ENCODE measurements at places on chromosomes 4 and X. TPM values are rescaled to one million over a fixed set of nuclear protein-coding genes. Genes with fewer than 3 reads are reported as not detected.

The MAGEA8 gene
- total RNA-seq: not detected

The SPACA5 gene
- not detected for total RNA-seq

The CYSLTR1 gene
- 4.4 TPM for total RNA-seq

The GPC4 gene
- 9.0 TPM for total RNA-seq

The SPON2 gene
- 99.5 TPM for total RNA-seq

The SLC10A3 gene
- total RNA-seq: 28.4 TPM

The SNCA gene
- total RNA-seq: 20.9 TPM

The SSX1 gene
- total RNA-seq: not detected

The RAB33A gene
- total RNA-seq: 3.0 TPM

The IL1RAPL2 gene
- not detected for total RNA-seq

The SNX25 gene
- 22.5 TPM for total RNA-seq

The ETDA gene
- total RNA-seq: not detected

The FGFBP1 gene
- 2.8 TPM for total RNA-seq

The TRIM61 gene
- total RNA-seq: 0.93 TPM

The GNRHR gene
- not detected for total RNA-seq

The NALF2 gene
- not detected for total RNA-seq

The BANK1 gene
- total RNA-seq: 7.7 TPM

The CXorf65 gene
- not detected for total RNA-seq

The RHOXF2 gene
- total RNA-seq: not detected

The CTAG1A gene
- total RNA-seq: not detected

The TIGD4 gene
- total RNA-seq: not detected

The GPAT3 gene
- total RNA-seq: 21.0 TPM

The AIMP1 gene
- 19.3 TPM for total RNA-seq

The HS6ST2 gene
- total RNA-seq: 0.13 TPM

The SFRP2 gene
- 9.4 TPM for total RNA-seq

The SLC10A6 gene
- 15.7 TPM for total RNA-seq

The ARAP2 gene
- 21.6 TPM for total RNA-seq

The SSX2B gene
- total RNA-seq: not detected

The DAPP1 gene
- total RNA-seq: 5.0 TPM

The TCEAL2 gene
- 1.6 TPM for total RNA-seq

The COL25A1 gene
- total RNA-seq: 7.1 TPM

The C4orf50 gene
- 0.19 TPM for total RNA-seq

The LPAR4 gene
- total RNA-seq: 0.24 TPM

The ANXA10 gene
- not detected for total RNA-seq

The SPIN2A gene
- 0.65 TPM for total RNA-seq

The DBET gene
- total RNA-seq: not detected

The RTL5 gene
- total RNA-seq: 4.1 TPM

The SYP gene
- total RNA-seq: 0.46 TPM

The ASB5 gene
- total RNA-seq: not detected

The RPL39 gene
- 6,521 TPM for total RNA-seq

The CTSO gene
- 24.5 TPM for total RNA-seq

The HNRNPDL gene
- 165 TPM for total RNA-seq

The GLOD5 gene
- not detected for total RNA-seq

The TLR8 gene
- 6.3 TPM for total RNA-seq

The GABRA4 gene
- not detected for total RNA-seq

The PF4V1 gene
- total RNA-seq: not detected

The PCDH18 gene
- 40.6 TPM for total RNA-seq

The NXF3 gene
- total RNA-seq: 1.9 TPM

The OPN1MW gene
- not detected for total RNA-seq

The MAOA gene
- 220 TPM for total RNA-seq

The NEUROG2 gene
- not detected for total RNA-seq

The ADH1A gene
- total RNA-seq: not detected

The DDX3X gene
- total RNA-seq: 354 TPM

The MAGEC2 gene
- total RNA-seq: not detected

The NAP1L3 gene
- 0.84 TPM for total RNA-seq

All from omental fat pad (tissue), 4 donors.